NCI-H226 (cell line): ENCODE measurements at places on chromosomes 6 and 20.

GRCh38 chr20:41619360-41620100 is 1.4 kb upstream of the CHD6 start:
- DNase-seq = no peak

GRCh38 chr6:63572747-63573075 is 431 bp downstream of the LOC128125822 start:
- DNase-seq = no peak

DNA sequence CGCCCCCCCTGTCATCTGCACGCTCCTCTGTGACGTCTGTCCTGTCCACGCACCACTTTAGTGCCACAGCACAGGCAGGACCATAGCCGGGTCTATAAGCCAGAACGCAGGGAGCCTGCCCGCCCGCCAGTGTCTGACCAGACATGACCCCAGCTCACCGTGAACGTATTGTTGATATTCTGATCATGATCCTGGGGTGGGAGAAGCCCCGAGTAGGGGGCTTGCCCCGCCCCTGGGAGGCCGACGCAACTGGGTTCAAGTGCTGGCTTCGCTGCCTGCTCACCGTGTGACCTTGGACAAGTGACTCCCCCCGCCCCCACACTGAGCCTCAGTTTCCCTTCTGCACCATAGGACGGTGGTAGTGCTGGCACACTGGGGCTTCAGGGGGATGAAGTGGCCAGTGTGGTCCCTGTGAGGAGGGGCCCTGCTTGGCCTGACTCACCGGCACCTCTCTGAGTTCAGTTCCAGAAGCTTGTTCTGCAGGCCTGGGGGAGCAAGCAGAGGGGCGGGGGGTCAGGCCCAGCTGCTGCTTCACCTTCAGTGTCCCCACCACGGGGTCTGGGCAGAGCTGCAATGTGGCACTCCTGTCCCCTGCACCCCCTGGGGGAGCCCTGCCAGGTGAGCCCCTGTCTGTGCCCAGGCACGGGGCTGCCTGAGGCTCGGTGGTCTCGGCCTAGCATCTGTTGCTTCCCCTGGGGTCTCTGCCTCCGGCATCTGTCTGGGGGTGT is 9.2 kb downstream of the RBBP8NL start:
- DNase-seq = no peak

- peak; percentile 47 for DNase-seq
Measured at GRCh38 chr6:134175532-134176263, 123.3 kb upstream of the SLC2A12 start.

GRCh38 chr6:90631046-90631445 is 44.2 kb upstream of the MAP3K7 start:
- DNase-seq = no peak

- no peak for DNase-seq
Measured at GRCh38 chr6:10641528-10641927, 52.9 kb downstream of the C6orf52 start.

- no peak for DNase-seq
Measured at GRCh38 chr6:100166956-100167355, 172.9 kb upstream of the MCHR2 start.

DNA sequence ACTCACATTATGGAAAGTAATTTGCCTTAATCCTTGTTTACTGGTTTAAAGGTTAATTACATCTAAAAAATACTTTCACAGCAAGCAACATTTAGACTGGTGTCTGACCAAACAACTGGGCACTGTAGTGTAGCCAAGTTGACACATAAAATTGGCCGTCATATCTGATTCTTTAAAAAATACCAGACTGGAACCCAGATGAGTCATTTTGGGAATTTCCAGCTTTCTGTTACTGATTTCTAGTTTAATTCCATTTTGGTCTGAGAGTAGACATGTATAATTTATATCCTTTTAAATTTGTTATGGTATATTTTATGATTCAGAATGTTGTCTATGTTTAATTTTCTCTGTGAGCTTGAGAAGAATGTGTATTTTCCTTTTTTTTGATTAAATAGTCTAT is 44.1 kb downstream of the SCP2D1 start:
- no peak for DNase-seq

DNA sequence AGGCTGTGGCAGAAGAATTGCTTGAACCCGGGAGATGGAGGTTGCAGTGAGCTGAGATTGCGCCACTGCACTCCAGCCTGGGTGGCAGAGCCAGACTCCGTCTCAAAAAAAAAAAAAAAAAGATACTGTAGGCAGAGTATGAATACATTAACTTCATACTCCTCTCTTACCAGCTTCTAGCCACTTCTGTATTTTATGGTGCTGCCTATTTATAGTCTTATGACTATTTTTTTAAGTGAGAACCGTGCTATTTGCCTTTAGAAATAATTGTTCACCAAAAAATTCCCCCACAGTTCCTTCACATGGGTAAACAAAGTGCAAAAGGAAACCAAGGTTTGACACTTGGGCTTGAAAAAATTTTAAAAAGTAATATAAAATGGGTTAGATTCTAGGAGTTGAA is 1.5 kb upstream of the SNRNP48 start:
- DNase-seq = no peak

- DNase-seq = no peak
Measured at GRCh38 chr6:37985355-37985754, 165.8 kb downstream of the ZFAND3 start.

DNA sequence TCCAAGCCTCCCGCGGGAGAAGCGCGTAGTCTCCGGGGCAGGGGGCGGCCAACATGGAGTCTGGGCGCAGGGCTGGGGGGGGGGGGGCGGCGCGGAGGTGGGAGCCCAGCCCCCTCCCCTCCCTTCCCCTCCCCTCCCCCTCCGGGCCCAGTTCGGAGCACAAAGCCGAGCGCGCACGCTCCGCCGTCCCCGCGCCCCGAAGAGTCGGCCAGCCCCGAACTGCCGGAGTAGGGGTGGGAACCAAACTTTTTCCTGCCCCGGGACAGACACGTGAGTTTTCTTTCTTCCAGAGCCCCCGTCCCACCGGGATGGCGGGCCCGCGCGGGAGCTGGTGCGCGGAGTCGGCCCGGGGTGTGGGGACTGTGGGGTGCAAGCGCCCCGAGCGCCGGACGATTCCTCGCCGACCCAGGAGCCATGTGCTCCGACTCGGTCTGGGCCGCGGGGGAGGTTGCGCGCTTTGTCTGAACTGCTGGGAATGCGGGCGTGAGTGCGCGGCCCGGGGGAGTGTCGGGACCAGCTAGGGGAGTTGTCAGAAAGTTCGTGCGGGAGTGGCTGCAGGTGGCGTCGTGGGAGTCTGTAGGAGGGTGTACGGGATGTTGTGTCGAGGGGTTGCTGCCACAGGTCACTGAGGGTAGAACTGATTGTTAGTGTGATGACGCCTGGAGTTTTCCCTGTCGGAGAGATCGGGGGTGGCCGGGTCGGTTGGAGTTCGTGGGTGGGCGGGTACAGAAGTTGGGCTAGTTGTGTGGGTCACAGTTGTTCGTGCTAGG is 1.2 kb downstream of the TGIF2 start:
- DNase-seq = peak; percentile 85
